ENCODE measurements at places on chromosomes 16 and 17. TPM values are rescaled to one million over a fixed set of nuclear protein-coding genes. Genes with fewer than 3 reads are reported as not detected.

KIF19 gene
- not detected for total RNA-seq

SALL1 gene
- total RNA-seq, result 1.8 TPM

COASY gene
- total RNA-seq, result 19.2 TPM

UNC119 gene
- 30.9 TPM for total RNA-seq

CLEC10A gene
- not detected for total RNA-seq

CLEC19A gene
- not detected for total RNA-seq

NFATC2IP gene
- total RNA-seq, result 16.8 TPM

ABCA6 gene
- 6.4 TPM for total RNA-seq

RHBDF1 gene
- 61.7 TPM for total RNA-seq

C16orf92 gene
- not detected for total RNA-seq

RSKR gene
- 6.8 TPM for total RNA-seq

CDRT15 gene
- total RNA-seq, result not detected

CCDC102A gene
- total RNA-seq, result 17.7 TPM

PHLPP2 gene
- total RNA-seq, result 6.3 TPM

RNF222 gene
- total RNA-seq, result not detected

GRN gene
- total RNA-seq, result 326 TPM

TBX6 gene
- total RNA-seq, result 0.11 TPM

CLEC18C gene
- total RNA-seq, result 0.25 TPM

CSF3 gene
- total RNA-seq, result not detected

EIF4A3 gene
- 75.1 TPM for total RNA-seq

FAM171A2 gene
- 4.6 TPM for total RNA-seq

TMEM100 gene
- 0.76 TPM for total RNA-seq

THUMPD1 gene
- 42.9 TPM for total RNA-seq

ANKRD40CL gene
- not detected for total RNA-seq

All from GM23248 (cell line).